ENCODE measurements at places on chromosomes 12 and 14.

DNA sequence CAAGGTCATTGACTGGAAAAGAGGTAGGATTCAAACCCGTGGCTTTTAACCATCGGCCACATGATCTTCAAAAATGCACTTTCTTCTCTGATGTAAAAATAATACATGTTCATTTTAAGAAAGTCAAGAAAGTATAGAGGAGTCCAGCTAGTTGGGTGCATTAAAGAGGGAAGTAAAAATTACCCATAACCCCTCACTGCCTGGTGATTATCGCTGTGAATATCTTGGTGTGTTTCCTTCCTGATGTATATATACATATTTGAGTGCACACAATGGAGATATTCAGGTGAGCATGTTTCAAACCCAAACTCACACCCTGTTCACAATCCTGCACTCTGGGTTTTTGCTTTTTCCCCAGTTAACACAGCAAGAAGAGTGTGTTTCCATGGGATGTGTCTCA is 47.5 kb upstream of the OAS1 start:
- DNase-seq: no peak

GRCh38 chr12:2944401-2945047 is 14.7 kb upstream of the TEAD4 start:
- DNase-seq: no peak

DNA sequence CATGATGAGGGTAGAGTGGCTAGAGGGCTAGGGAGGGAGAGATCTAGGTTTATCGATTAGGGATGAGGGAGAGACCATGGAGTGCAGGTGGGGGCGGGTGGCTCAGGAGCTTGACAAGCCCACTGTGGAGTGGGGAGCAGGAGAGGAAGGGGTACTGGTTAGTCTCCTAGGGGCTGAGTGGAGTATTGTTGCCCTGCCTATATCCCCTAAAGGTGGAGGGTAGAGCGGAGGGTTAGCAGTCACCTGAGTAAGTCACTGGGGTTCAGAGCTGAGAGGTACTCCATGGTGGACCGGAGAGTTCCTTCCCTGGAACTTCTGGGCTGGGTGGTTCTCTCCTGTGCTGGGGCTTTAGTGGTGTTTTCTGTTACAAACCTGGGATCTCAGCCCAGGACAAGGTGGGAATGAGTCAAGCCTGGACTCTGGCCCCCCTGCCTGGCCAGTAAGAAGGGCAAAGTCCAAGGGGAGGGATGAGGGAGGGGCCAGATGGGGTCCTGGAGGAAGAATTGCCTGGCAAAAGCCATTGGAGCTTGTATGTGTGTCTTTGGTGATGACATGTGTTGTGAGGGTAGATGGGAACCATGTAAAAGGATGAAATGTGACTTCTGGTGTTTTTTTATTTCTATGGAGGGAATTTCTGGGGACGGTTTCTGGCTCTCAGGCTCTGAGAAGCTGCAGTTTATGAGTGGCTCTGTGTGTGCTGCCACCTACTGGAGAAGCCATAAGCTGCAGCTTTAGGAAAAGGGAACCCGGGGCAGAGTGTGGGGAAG is at the start of gene CIDEB:
TSS of gene CIDEB (minus strand) at position 403 of the 767 bp plus-strand sequence. CDS start at position 284, 119 bp downstream.
- no peak for DNase-seq

DNA sequence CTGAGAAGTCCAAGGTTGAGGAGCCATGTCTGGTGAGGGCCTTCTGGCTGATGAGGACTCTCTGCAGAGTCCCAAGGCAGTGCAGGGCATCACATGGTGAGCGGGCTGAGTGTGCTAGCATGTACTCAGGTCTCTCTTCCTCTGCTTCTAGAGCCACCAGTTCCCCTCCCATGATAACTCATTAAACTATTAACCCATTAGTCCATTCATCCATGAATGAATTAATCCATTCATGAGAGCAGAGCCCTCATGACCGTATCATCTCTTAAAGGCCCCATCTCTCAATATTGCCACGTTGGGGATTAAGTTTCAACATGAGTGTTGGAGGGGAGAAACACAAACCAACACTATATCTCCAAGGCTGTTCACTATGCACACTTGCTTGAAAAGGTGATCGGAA is 83.7 kb downstream of the TMEM30B start:
- DNase-seq: no peak

GRCh38 chr14:65318636-65319506 is 93.7 kb upstream of the FUT8 start:
- no peak for DNase-seq

DNA sequence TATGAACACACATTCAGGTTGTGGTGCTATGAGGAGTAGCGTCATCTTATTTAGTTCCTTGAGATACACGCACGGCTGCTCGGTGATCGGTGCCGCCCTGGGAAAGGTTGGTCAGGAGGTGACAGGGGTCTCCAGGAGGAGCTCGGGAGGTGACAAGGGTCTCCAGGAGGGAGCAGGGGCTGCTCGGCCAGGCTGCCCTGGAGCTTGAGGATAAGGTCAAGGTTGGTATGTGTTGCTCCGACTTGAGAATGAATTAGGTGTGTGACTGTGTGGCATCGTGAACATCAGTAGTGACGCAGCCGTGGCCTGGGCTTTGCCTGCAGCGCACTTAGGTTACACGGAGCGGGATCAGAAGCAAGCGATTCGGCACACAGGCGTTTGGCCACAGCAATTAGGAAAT is 36.2 kb downstream of the CCDC92 start:
- DNase-seq: no peak

DNA sequence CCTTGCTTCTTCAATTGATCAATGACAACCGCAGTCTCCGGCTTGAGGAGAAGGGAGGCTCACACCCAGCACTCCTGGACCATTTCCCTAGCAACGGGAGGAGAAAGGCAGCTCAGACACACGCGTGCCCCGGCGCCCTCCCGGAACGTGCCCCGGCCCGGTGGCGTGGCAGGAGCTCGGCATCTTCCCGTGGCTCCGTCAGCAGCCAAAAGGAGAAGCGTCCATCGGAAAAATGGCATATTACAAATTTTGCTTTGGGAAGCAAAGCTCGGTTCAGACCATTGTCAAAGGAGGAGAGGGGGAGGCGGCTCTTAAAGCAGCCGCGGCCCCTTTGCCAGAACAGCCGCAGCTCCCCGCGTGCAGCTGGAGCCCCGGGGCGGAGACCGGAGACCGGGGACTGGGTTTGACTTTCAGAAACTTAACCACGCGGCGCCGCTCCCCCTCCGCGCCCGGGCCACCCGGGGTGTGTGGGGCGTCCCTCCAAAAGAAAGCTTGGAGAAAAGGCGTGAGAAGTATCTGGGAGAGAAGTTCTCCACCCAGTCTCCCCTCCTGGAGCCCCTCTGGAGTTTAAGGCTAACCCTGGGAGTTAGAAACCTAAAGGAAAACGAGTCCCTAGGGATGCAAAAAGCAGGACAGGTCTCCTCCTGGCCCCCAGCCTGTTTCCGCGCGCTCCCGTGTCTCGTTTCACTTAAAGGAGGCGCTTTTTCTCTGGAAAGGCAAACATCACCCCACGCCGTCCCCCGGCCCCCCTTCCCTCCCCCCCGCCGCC is 545 bp downstream of the PPFIA2 start:
- no peak for DNase-seq

DNA sequence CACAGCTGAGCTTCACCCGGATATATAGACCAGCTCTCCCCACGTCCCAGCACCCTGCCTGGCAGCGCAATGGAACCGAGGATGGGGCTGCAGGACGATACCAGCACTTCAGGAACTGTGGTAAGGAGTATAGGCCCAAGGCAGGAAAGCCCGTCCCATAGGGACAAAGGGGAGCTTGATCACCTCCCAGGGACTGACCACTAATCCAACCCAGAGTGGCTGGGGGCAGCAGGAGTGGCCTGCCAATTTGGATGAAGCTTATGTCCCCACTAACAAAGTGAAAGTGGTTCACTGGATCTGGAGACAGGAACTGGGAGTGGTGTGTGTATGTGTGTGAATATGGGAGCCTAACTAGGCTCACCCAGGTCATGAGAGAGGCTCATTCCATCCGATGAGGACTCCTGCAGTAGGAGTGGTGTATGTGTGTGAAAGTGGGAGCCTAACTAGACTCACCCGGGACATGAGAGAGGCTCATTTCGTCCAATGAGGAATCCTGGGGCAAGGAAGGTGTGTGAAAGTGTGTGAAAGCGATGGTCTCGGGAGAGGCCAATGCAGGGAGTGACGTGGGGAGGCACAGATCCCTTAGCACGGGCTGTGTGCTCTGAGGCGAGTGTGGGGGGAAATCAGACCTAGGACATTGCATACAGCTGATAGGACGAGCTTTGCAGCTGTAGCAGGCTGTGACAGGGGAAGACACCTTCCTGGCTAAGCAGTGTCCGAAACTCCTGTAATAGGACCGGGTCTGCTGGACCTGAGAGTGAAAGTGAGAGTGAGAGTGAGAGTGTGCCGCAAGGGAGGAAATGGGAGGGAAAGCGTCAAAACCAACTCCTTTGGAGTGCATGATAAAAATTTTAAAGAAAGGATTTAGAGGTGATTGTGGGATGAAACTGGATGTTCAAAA is 25.7 kb downstream of the KLRK1 start:
- no peak for DNase-seq

DNA sequence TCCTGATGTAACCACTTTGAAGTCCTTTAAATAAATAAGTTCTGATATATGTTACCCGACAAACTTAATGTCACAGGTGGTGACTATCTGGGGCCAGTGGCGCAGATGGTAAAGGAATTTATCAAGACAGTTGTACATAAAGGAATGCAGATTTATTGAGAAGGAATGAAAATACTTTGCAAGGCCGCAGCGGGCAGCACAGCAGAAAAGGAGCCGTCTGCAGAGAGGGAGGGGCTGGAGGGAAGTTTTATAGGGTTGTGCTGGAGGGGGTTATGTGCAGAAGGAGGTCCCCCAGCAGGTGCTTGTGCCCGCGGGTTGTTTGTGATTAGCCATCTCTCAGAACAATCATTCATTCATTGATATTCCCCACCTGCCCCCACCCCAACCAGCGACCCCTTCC is 17.4 kb downstream of the GPRC5D start:
- DNase-seq: no peak

- DNase-seq: no peak
These were observed 262.1 kb upstream of the FBXO33 start for GRCh38 chr14:39694341-39694740.

DNA sequence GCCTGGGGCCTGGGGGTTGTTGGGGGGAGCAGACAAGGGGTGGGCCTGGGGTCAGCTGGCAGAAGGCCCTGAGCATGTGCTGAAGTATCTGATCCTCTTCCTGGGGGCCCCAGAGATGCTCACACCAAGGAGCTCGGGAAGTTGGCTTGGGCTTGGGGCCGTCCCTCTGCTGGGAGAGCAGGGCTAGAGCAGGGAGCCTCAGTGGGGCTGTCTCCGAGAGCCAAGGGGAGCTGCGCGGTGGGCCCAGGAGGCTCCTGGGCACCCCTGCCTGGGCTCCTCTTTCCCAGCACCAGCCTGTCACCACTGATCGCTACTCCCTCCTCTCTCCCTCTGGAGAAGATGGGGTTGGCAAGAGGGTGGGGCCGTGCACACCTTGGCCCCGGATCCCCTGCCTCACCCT is 28.3 kb downstream of the BEGAIN start:
- no peak for DNase-seq

DNA sequence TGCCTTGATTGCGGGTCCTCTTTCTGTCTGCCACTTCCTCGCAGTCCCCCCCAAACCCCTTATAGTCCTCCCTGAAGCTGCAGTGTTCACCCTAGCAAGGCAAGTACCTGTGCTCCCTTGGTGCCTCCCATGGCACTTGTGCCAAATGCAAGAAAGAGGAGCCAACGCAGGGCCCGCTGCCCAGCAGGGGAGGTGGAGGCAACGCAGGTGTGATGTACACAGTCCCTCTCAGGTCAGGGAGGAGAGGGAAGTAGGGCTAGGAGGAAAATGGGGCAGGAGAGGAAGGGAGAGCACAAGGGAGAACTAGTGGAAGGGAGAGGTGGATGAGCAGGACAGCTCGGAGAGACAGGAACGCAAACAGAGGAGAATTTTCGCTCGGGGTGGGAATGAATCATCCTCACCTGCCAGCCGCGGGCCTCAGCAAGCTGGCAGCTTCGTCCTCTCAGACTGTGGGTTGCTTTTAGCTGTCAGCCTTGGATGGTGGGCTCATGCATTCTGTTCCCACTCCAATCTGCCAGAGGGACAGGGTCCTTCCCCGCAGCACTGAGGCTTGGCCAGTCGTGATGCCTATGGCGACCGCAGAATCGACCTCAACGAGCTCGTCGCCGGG is 357.0 kb downstream of the CACNA1C start:
- no peak for DNase-seq

DNA sequence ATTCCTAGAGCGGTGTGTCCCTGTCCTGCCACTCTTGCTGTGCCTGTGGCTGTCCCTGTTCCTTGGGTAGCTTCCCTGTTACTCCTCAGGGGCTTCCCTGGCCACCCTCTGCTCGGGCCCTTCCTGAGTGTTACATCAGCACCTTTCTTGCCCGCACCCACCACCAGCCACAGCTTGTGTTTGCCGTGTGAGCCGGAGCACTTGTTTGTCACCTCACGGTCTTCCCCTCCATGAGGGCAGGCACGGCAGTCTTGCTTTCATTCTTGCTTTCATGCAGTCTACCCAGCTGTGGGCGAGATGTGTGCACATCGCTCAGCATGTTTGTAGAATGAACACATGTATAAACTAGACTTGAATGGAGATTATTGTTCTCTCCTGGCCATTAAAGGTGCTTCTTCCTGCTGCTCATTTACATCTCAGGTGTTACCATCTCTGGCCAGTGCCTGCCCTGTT is 42.0 kb downstream of the TRAF3 start:
- no peak for DNase-seq

DNA sequence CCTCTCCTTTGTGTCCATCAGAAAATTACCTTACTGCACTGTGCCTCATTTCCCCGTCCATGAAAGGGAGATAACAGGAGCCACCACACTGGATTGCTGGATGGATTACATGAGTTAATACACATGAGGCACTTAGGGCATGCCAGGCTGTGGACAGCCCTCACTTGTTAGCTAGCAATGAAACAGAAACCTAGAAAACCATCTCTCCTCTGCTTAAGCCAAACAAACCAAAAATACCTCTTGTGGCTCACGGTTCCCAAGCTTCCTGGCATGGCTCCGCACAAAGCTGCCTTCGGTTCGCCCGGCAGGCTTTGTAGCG is 660 bp upstream of the HCFC2 start:
- no peak for DNase-seq

- DNase-seq: no peak
These were observed 114.0 kb upstream of the KRAS start for GRCh38 chr12:25364529-25365339.

GRCh38 chr12:64186789-64187188 is 35.3 kb downstream of the KICS2 start:
- no peak for DNase-seq

DNA sequence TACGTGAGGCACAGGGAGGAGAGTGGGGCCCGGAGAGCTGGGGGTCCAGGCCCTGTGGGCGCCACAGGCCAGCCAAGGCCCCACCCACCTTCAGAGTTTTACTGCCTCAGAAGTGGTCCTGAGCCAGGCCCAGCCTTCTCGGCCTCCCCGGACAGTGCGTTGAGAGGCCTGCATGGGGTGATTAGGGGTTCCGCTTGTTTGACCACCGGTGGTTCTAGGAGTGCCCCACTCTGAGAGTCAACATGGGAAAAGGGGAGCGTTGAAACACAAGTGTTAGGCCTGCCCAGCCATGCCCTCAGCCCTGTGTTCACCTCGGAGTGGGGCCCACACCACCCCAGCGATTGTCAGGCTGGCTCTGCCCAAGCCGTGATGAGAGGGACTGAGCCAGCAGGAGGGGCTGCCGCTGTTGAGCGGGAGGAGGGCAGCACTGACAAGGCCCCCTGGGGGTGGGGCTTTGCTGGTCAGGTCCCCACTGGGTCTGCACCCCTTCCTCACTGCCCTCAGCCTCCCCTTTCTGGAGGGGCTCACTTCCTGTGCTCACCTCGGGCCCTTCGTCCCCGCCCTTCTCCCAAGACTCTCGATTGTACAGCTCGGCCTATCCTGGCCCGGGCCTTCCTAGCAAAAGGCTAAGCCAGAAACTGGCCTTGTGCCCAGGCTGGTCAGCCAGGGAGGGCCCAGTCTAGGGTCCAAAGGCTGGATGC is 4.8 kb downstream of the CKB start:
- no peak for DNase-seq
